ENCODE measurements at places on chromosomes 1 and 21.

DNA sequence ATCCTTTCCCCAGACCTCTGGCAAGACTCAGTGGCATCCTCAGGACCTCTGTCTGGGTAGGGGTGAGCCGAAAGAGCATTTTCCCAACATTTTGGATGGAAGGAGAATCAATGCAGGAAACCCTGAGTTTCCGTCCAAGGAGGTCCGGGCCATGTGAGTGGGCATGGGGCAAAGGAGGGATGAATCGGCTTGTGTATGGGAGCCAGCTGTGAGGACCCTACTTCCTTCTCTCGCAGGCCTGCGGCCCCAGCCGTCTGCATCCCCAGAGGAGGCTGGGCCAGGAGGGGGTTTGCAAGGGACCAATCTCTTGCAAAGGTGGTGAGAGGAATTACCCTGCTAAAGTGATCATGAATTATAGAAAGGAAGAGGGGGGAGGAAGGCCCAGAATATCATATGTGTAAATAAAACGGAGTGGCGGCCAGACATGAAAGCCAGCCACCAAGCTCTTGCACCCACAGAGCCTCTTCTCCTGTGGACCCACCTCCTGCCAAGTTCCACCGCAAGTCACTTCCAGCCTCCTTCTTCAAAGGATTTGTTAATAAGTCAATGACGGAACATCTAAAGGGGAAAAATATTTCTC is 48.2 kb upstream of the POU3F1 start:
- no peak for DNase-seq

GRCh38 chr1:234965111-234965510 is 163.5 kb downstream of the TOMM20 start:
- no peak for DNase-seq

- no peak for DNase-seq
Measured at GRCh38 chr1:75855010-75855409, 58.3 kb downstream of the MSH4 start.

GRCh38 chr1:229378586-229379367 is 35.9 kb upstream of the CCSAP start:
- no peak for DNase-seq

DNA sequence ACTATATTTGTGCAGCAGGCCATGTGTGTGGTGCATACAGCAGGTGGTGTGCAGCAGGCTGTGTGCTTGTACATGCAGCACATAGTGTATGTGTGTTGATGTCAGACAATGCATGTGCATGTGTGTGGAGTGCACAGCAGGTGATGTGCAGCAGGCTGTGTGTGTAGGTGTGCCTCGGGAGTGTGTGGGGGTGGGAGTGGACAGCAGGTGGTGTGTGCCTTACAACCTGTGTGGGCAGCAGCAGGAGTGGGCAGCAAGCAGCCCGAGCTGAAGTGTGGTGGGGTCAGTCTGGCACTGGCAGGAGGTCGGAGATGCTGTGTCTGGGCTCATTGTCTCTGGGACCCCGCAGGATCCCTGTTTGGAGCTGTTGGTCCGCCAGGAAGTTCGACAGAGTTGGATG is 29.6 kb downstream of the PTPRF start:
- DNase-seq: no peak

GRCh38 chr1:100277866-100278265 is 11.8 kb downstream of the RTCA start:
- no peak for DNase-seq

DNA sequence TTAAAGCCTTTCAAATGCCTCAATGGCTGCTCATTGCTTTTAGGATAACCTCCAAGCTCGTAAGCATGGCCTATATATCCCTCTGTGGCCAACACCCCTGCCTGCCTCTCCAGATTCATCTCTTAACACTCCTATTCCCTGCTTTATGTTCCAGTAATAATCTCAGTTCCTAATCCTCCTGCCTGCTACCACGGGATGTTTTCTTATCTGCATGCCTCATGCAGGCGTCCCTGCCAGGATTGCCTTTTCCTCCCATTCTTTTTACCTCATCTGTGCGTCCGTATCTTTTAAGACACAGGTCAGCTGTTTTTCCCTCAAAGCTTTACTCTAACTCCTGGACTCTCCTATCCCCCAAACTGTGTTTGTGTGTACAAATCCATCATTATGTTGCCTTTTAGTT is 36.1 kb downstream of the ZBTB40 start:
- no peak for DNase-seq

DNA sequence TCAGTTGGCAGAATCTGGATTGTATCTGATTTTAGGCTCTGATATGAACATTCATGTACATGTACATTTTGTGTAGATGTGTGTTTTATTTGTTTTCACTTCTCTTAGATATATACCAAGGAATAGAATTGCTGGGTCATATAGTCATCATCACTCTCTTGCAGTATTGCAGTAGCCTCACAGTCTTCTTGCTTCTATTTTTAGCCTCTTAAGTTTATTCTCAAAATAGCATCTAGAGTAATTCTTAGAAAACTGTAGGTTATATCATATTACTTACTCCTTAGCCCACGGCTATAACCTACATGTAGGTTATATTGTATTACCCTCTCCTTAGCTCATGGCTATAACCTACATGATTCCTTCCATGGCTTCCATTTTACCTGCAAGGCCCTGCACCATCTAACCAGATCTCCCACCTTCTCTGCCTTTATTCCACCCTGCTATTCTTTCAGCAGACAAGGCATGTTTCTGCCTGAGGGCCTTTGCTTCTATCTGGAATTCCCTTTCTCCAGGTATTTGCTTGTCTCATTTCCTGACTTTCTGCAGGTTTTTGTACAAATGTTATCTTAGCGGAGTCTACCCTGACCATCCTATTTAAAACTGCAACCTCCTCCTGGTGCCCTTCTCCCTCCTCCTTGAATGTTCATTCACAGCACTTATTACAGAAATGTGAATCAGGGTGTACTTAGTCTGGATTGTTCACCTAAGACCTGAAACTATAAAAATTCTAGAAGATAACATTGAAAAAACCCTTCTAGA is 109.0 kb upstream of the ETV3 start:
- DNase-seq: no peak

DNA sequence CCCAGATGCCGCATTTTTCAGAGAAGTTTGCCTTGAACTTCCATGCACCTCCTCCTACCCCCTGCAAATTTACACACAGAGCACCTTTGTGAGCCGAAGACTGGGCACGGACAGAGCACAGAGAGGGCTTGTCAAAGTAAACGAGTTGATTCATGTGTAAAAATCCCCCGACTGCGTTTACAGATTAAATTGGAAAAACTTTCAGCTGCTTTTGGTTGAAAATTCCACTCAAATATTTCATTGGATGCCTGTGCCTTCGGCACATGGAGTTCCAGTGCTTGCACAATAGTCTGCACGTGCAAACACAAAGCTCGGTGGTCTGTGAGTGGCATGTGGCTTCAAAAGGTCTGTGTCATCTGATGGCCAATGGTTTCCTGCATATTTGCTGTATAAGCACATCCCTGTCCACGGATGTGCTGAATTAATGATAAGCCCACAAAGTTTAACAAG is 177.5 kb downstream of the SETD4 start:
- DNase-seq: no peak

- DNase-seq: no peak
Measured at GRCh38 chr1:147497826-147498225, 43.5 kb upstream of the BCL9 start.

- DNase-seq: no peak
Measured at GRCh38 chr1:245434280-245434679, 279.5 kb downstream of the KIF26B start.

DNA sequence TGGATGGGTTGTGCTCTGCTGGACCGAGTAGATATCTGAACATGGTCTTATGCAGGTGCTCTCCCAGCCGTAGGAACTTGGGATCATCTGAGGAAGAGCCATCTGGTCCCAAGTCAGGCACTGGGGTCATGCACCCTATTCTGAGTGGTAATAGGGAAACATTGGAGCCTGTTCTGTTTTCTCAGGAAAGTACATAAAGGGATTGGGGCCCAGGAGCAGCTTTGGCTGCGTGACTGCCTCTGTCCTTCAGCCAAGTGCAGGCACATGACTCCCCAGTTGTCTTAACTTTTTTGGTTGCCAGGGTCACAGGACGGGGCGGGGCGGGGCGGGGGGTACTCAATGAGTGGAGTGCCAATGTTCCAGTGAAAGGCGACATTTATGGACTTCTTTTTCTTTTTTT is 11.5 kb downstream of the PFKFB2 start:
- DNase-seq: no peak

DNA sequence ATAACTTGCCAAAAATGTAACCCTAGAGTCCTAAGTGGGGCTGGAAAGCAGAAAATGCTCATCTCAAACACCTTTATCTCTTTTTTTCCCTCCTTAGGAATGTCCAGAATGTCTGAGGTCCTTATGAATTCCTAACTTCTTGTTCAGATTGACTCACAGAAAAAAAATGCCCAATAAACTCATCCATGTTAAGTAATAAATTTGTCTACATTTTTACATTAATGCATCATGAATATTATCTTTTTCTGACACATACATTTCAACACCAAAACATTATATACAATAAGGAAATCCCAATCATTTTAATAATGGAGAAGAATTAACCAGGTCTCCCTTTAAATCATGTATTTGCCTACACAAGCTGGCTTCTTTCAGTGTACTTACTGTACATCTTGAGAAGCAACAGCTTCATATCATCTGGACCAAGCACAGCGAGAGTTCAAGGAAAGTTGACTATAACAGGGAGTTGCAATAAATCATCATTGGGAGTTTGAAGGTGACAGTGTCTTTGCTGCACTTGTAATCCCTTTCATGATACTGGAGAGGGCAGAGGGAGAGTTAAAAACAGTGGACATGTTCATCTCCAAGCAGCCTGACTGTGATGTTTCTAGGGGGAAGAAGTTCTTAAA is 565.2 kb downstream of the LTN1 start:
- no peak for DNase-seq

DNA sequence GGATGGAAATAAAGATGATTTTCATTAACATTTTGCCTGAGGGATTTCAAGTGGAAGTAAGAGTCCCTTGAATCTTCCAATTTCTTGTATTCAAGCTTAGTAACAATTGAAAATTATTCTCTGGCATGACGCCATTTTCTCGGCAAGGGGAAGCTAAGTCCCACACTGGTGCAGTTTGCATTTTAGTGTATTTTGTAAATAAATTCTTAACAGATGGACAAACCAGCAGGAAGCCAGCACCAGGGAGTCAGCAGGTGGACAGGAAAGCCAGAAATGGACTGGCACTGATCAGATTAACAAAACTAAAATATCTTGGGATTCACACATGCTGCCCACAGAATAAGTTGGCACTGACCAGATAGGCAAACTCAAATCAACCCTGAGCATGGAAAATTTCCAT is 311.3 kb downstream of the LRRIQ3 start:
- no peak for DNase-seq

DNA sequence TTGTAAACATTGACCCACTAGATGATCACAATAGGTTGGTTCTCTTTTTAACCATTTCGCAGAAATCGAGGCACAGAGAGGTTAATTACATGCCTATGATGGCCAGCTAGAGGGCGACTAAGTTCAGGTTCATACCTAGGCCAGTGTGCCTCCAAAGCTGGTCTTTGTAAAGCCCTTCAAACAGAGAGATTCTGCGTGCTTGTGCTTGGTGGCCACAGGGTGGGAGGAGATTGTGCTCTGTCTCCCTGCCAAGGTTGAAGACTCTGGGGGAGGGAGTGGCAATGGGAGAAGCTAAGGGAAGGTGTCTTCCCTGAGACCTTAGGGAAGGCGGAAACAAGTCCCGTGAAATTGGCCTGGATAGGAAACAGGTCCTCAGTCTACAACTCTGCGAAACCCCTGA is 59.1 kb upstream of the RBM15 start:
- DNase-seq: no peak

- no peak for DNase-seq
Measured at GRCh38 chr1:121516234-121516967, 331.6 kb downstream of the SRGAP2C start.

DNA sequence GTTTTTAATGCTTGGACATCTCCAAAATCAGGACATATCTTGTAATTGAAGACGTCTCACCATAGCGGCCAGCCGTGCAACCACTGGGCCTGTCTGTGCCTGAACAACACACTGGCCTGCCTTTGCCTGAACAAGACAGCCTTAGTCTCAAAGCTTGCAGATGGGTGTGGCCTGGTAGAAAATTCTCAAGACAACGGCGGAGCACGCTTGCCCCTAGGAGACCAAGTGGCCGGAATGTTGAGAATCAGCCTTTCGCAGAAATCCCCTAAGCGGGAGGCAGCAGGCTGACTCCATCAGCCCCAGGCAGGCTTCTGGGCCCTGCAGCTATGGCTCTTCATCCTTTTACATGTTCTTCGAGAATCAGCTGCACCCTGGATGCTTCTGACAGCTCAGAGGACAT is 98.0 kb upstream of the C1orf174 start:
- no peak for DNase-seq

- no peak for DNase-seq
Measured at GRCh38 chr1:39081271-39082009, 55.3 kb downstream of the NDUFS5 start.

DNA sequence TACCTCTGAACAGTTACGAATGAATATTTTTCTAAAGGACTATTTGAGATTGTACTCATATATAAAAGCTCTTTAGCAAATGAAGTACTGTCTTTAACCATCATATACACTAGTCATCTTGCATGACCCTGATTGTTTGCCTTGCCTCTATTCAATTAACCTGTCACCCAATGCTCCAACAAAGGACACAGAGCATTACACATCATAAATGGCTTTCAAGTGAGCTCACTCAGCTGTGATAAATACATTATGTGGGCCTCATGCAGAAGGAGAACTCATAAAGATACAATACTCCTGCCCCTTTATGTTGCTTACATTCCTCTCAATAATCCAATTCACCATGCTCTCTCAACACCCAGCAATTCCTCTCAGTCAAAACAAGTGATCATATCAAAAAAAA is 993.0 kb upstream of the PRMT6 start:
- no peak for DNase-seq

DNA sequence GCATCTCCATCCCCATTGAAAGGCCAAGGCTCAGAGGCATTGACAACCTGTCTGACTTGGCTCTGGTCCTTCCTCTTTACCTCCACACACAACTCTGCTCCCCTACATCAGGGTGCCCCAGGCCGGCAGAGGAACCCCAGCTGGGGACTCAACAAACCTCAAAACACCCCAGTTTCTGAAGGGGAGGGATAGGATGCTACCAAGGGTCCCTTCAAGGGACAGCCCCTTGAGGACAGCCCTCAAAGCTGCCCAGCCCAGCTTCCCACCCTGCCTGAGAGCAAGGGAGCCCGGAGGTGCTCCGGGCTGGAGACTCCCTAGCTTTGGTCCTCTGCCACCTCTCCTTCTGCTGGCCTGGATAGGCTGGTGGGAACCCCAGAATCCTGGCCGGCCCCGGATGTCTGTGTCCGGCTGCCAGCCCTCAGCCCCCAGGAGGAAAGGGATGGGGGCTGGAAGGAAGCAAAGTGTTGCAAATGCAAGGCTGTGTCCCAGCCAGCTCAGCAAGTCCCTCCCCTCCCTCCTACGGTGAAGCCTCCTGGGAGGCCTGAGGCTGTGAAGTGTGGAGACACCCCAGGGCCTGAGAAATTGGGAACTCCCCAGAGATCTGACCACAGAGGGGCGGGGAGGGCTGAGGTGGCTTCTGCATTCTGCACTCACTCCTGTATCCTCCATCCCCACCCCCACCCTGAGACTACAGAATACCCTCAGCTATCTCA is 1.1 kb upstream of the MARCKSL1 start:
- no peak for DNase-seq
